ENCODE measurements at places on chromosomes 1 and 21. TPM values are rescaled to one million over a fixed set of nuclear protein-coding genes. Genes with fewer than 3 reads are reported as not detected.
A peak's percentile ranks its signal among the peaks of the same experiment; 100 is the strongest.

Gene GPR3
- total RNA-seq = 1.3 TPM

Gene PIGC
- total RNA-seq = 29.2 TPM

- no peak for DNase-seq
Observed at GRCh38 chr1:234933475-234933874, 195.2 kb downstream of the TOMM20 start.

DNA sequence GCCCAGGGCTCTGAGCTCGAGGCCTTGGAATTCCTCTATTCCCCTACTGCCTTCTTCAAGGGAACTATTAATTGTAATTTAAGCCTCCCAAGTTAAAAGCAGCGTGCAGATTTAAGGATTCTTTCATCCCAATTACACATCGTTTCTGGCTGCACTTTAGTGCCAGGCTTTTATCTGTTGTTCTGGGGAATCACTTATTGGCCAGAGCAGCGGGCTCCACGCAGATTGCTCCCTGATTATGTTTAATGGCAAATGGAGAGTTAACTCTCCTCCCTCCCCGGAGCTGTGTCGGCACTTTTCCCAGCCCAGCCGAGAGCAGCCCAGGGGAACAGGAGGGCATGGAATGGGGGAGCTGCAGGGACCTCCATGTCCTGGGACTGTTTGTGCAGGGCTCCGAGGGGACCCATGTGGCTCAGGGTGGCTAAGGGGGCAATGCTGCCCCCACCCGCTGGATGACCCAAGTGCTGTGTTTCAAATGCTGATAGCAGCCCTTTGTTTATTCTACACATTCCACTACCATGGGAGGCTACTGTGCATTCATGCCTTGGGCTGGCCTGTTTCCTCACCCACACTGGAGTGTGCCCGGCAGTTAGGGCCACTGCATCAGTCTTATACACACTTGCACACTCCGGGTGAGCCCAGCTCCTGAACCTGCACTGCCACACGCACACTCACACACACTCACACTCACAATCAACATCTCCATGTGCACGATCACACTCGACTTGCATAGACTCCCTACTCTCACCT lies 93.3 kb upstream of the POU3F1 start:
- DNase-seq = no peak

- no peak for DNase-seq
Observed at GRCh38 chr1:248894837-248895236, 11.2 kb upstream of the PGBD2 start.

- no peak for DNase-seq
Observed at GRCh38 chr1:86453664-86454063, 15.1 kb upstream of the CLCA1 start.

- peak; percentile 42 for DNase-seq
Observed at GRCh38 chr1:18100491-18101063, 7.0 kb upstream of the IGSF21 start.

DNA sequence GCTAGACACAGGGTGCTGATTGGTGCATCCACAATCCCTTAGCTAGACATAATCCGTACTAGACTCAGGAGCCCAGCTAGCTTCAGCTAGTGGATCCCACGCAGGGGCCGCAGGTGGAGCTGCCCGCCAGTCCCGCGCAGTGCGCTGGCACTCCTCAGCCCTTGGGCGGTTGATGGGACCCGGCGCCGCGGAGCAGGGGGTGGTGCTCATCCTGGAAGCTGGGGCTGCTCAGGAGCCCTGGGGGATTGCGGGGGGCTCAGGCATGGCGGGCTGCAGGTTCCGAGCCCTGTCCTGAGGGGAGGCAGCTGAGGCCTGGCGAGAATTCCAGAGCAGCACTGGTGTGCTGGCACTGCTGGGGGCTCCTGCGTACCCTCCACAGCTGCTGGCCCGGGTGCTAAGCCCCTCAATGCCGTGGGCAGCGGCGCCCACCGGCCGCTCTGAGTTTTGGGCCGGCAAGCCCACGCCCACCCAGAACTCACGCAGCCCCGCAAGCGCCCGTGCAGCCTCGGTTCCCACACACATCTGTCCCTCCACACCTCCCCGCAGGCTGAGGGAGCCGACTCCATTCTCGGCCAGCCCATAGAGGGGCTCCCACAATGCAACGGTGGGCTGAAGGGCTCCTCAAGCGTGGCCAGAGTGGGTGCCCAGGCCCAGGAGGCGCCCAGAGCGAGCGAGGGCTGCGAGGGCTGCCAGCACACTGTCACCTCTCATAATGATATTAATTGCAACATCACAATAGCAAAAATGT lies 87.4 kb downstream of the CRB1 start:
- DNase-seq = no peak

Gene ADGRL2
- 58.8 TPM for total RNA-seq

- DNase-seq = no peak
Observed at GRCh38 chr1:220485131-220485530, 42.8 kb upstream of the MARK1 start.

DNA sequence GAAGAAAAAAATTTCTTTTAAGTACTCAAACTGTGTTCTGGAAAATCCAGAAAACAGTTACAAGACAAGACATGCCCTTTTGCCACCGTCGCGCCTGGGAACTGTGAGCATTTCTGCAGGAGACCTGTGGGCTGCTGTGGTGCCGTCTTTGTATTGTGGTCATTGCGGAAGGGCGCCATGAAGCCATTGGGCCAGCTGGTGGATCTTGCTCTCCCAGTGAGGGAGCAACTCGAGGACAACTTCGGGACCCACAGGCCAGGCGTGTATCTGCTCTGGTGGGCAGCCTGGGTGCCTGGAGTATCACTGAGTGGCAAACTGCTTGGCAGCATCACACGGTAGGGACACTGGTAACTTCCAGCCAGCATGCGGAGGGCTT lies 3.8 kb upstream of the THEMIS2 start:
- DNase-seq = no peak

GRCh38 chr1:245550720-245551043 lies 395.9 kb downstream of the KIF26B start:
- no peak for DNase-seq

Gene CD1D
- total RNA-seq = 0.86 TPM

- DNase-seq = peak; percentile 87
Observed at GRCh38 chr1:155070721-155071569, 7.4 kb downstream of the EFNA4 start.

Gene KCNJ9
- not detected for total RNA-seq

- DNase-seq = no peak
Observed at GRCh38 chr1:9929431-9930385, 13.5 kb downstream of the LZIC start.

- peak; percentile 52 for DNase-seq
Observed at GRCh38 chr1:52904927-52905698, 16.4 kb downstream of the ECHDC2 start.

Gene SIPA1L2
- 1.5 TPM for total RNA-seq

Gene BSND
- total RNA-seq = not detected

DNA sequence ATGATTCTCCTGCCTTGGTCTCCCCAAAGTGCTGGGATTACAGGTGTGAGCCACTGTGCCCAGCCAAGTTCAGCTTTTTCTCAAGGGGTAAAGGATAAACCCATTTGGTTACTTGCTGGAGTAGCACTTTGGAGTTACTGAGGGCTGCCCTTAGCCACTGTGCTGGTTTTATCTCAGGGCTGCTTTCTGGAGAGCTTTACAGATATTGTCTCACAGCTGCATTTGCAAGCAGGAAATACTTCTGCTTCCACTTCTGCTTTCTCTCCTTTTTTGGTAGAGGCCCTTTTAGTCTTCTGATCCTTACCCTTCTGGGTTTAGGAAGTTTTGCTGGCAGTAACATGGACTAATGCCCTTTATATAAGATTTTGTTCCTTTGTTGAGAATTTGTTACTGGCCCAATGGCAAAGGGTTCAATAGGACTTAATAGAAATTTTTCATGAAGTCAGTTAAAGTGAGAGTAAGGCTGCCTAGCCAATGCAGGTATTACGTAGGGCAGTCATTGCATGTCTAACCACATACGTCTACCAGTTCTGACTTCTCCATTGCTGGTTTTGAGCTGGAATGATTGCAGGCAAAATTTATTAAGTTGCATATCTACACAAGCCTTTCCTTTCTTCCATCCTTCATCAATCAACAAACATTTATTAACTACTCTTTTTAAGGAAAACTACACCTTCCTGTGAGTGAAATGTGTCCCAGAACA lies 24.4 kb downstream of the CAP1 start:
- no peak for DNase-seq

- no peak for DNase-seq
Observed at GRCh38 chr1:165424454-165425216, 20.3 kb downstream of the RXRG start.

DNA sequence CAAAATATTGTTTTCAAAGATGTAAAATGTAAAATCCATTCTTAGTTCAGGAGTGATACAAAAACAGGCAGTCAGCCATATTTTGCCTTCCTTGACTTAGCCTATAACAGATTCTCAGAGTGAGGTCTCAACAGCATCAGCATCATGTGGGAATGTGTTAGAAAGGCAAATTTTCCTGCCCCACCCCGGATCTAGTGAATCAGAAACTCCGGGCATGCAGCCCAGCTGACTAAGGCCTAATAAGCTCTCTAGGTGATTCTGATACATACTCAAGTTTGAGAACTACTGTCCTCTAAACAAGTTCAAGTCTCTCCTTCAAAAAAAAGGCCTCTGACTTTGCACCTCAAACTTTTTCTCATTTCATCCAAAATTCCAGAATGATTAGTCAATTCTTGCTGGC lies 46.9 kb upstream of the PRRC2C start:
- peak; percentile 80 for DNase-seq

DNA sequence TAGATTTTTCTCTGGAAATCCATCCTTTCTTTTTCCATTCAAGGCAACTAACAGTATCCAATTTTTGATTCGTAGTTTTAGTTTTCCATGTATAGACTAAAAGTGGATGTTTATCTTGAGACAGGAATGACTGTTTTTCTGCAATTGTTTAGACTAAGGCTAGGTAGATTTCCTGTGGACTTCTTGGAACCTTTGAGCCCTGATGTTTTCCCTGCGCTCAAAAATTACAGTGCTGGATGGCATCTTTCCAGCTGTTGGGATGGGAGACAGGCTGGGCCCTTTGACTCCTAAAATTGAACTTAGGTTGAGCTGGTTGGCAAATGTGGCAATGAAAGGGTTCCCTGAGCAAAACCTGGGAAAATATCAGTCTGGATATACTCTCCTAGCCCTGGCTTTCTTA lies 180.4 kb downstream of the DHRS3 start:
- no peak for DNase-seq

DNA sequence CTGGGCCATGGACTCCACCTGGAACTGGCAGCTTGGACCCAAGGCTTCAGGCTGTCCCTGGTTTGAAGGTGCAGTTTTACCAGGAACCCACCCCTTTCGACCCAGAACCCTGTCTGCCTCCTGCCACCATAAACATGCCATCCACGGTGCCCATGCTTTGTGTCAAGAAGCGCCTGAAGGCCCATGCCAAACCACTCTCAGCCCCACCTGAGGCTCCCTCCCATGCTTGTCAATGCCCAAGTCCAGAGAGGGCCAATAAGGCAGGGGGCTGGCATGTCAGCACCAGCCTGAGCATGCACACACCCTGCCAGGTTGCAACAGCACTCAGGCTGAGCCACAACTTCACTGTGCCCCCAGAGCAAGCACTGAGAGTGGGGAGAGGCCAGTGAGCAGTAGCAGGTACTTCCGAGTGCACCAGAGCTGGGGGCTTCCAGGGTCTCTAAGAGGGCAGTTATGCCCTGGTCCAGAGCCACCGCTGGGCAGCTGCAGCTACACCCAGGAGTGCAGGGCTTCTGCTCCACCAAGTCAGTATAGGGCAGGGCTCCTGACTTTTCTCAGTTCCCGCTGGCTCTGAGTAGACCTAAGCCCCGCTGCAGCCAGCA lies 1256.0 kb downstream of the AMY1C start:
- DNase-seq = no peak

DNA sequence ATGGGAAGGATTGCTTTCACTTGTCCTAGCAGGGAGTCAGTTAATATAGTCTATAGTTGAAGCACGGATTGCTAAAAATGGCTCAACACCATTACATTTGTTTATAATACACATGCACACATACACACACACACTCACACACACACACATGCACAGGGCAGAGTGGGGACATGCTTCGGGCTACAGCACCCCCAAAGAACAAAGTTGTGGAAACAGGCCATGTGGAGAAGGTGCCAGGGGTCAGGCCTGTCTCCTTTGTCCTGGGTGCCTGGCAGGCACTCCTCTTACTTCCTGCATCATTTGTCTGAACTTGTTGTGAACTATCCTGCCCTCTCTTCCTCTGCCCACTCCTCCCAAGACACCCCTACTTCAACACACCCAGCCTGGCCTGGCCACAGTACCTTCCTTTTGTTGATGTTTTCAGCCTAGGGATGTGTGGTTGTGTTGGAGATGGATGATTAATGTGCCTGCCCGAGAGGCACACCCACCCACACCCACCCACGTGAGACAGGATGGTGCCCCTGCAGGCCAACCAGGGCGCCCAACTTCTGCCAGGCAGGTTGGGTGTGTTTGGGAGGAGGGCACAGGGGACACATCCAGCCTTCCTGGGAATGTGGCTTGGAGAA lies 17.5 kb downstream of the RASSF5 start:
- DNase-seq = no peak

DNA sequence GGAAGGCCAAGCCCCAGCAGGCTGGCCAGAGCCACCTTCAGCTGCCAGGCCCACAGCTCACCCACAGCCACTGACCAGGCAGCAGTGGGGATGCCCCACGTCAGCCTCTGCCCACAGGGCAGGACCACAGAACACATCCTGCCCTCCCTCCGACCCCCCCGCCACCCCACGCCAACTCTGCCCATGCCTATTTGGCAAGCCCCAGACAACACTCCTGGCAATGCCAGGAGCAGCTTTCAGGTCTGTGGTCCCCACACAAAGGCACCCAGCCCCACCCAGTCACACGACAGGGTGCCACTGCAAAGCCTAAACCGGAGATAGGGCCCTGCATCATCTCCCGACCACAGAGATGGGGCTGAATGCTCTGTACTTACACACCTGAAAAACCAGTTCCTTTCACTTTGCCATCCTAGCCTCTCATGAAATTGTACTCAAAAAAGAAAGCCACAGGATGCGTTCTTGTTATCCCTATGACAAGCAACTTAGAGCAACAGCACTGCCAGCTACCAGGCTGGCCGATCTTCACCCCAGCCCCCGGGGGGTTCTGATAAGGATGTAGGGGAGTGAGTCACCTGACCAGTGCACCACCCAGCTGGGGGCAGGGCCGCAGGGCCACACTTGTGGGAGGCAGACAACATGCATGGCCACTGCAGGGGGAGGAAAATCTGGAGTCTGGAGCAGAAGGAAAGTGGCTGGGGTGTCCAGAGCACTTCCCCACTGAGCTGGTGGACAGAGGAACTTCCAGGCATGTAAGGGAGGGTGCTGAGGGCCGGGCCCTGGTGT lies 36.2 kb downstream of the UBE2G2 start:
- no peak for DNase-seq

Measured in Calu3 (cell line).